Activated CD8-positive, alpha-beta memory T cell treated with anti-CD3 and anti-CD28 coated beads for 4 hours (primary cell): ENCODE measurements at places on chromosomes 11 and 22.

DNA sequence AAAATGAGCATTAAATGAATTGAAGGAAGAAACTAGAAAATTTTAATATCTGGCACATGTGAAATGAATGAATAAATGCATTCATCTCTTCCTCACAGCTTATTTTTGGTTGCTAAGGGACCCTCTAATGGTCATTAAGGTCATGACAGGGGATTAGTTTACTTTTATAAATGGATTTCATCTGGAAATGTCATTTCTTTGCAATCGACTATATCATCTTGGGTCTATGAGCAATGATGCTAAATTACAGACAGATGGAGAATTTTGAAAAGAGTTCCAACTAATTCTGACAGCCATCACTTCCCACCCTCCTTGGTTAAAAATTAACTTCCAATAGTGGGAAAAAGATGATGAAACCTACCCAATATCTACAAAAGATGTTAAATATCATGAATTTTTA lies 98.0 kb downstream of the KIF18A start:
- DNase-seq = no peak

- DNase-seq = peak; percentile 24
Measured at GRCh38 chr11:14974515-14975251, 2.5 kb upstream of the CALCA start.

DNA sequence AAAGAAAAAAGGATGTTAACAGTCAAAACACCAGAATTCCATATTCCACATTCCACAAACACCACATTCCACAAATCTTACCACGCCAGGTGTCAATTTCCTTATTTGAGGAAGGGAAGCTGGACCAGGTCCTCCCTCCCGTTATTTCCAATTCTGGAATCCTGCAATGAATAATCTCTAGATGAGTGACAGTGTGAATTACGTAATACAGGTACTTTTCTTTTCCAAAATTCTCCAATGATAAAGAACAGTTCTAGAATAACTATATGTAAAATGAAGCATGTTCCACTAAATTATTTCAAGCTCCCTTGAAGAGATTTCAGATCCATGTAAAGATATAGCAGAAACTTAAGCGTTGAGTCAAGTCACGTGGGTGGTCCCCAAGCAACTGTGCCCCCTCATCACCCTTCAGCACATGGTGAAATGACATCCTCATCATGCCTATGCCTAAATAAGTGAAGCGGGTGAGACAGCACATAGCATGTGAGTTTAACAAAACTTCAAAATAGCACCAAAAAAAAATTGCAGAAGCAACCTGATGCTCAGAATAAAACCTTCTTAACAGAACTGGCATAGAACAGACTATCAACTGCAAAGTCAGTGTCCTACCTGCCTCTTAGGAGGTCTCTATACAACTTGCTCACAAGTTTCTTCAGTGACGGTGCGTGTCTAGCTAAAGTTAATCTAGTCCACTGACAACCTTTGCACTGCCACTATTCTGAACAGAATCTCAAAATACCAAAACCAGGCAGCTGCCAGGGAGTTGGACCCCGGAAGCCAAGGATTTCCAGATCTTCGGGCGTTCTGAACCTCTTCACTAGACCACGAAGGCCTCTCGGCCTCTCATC lies 876 bp downstream of the NFRKB start:
- no peak for DNase-seq

DNA sequence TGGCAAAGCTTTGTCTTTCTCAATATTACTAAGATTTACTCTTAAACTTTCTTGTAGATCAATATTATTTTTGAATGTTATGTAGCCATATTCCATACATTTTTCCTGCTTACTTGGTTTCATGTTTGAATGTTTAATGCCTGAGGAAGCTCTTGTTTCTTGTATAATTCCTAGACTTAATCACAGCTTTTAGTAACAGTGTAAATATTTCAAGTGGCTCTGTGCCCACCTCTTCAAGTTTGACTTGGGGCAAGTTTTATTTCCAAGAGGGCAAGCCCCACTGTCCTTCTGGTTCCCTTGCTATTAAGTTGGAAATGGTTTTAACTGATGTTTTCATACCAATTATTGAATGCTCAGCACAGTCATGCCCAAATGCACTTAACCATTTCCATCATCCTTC lies 1004.1 kb downstream of the OPCML start:
- no peak for DNase-seq

DNA sequence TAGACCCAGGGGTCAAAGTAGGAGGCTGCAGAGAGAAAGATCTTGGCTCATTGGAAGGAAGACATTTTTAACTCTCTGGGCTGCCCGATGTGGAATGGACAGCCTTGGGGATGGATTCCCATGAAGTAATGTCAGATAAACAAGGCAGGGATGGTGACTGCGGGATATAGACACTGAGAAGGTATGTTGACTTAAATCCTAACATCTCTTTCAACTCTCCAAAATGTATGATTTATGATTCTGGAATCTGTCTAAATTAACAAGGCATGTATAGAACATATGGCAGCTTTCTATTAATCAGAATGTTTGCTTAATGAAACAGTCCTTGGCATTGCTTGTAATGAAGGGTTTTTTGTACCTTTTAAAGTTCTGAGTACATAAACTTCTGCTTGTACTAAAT lies 56.1 kb upstream of the VSTM5 start:
- DNase-seq = no peak

DNA sequence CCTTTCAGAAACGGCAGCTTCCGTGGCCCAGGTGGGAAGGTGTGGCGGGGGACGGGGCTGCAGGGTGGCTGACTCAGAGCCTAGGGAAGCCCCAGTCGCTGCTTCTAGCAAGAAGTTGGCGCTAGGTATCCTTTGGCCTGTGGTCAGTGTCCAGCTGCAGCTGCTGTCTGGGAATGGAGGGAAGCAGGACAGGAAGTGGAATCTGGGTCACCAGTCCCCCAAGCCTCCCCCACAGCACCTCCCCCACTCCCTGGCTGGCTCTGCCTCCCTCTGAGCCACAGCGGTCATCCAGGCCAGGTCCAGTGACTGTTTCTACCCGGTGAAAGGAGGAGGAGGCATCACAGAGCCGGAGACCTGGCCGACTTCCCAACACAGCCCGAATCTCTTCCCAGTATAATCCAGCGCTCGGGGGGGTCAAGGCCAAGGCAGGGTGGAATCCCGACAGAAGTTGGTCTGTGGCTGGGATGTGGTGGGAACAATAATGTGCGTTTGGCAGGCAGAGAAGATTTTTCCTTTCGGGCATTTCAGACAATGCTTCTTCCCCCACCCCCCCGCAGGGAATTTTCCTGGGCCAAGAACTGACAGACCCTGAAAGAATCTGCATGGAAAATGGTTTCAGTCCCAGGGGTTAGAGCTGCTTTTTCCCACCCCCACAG lies 45.1 kb downstream of the C11orf96 start:
- no peak for DNase-seq

DNA sequence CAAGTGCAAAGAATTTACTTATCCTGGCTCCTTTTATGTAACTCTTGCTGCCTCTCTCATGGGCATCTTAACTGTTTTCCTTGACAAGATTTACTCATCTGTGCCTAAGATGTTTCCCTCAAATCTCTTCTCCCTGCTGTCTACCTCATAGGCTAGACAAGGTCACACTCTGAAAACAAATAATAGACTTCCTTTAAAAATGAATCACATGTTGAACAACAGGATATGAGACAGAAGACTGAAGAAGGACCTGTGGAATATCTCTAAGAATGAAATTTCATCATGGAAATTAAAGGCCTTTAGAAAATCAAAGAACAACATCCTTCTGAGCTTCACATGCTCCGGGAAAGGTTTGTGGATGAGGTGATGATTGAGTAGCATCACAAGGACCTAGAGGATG lies 6.0 kb upstream of the SCGB2A2 start:
- no peak for DNase-seq

GRCh38 chr11:8959546-8960166 lies 4.6 kb downstream of the TMEM9B start:
- DNase-seq = no peak

- DNase-seq = peak; percentile 17
Measured at GRCh38 chr22:26367402-26368245, 61.4 kb upstream of the ASPHD2 start.
